Motor neuron (in vitro differentiated cells): ENCODE measurements at places on chromosomes 2 and 18. TPM values are rescaled to one million over a fixed set of nuclear protein-coding genes. Genes with fewer than 3 reads are reported as not detected.

GRCh38 chr18:54734059-54734458 lies 94.2 kb upstream of the RAB27B start:
- peak; percentile 87 for ATAC-seq

- ATAC-seq, result no peak
Observed at GRCh38 chr2:233857511-233858141, 3.3 kb upstream of the HJURP start.

GRCh38 chr2:56474412-56475158 lies 290.8 kb downstream of the CCDC85A start:
- ATAC-seq, result peak; percentile 74

DNA sequence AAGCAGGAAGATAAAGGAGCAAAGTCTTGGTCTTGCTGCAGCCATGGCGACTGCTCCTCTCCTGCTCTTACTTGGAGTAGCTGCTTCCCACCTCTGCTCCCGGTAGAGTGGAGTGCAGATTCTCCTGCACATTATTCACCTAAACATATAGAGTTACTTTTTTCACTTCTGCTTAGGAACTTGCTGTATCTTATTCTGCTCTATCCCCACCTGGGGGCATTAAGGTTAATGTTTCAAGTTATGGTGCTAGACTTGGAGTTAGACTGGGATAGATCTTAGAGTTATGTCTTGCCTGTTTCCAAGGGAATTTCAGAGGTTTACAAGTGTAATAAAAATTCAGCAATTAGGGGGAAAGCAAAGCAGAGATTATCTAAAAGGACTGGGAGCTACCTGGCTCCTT lies 144.2 kb downstream of the SETBP1 start:
- ATAC-seq, result no peak

DNA sequence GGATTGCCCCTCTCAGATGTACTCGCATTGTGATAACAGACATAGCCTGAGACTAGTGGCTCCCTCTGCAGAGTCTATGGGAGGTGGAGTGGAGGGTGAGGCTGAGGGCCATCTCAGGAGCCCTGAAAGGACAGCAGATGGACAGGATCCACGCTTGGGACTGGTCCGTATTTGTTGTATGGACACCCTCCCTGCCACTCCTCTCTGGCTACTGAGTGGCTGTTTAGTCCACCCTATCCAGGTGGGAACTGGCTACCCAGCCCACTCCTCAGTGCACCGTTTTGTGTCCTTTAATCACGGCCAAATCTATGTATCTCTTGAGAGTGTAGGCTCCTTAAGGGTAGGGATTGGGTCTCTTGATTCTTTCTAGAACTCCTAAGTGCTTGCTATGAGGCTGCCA lies 4.5 kb upstream of the GLI2 start:
- no peak for ATAC-seq

DNA sequence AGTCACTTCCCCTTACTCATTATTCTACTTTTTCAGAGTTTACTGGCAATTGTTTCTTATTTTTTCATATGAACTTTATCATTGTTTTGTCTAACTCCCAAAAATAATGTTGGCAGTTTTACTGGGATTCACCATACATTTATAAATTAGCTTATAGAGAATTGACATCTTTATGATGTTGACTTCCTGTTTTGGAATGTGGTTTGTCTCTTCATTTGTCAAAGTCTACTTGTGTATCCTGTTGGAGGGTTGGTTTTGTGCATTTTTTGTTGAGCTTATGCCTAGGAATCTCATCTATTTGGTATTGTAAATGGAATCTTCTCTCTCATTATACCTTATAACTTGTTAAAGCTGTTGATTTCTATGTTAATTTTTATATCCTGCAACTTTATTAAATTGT lies 16.4 kb downstream of the EPC2 start:
- ATAC-seq, result no peak

- ATAC-seq, result no peak
Observed at GRCh38 chr2:69577467-69578197, 65.9 kb downstream of the AAK1 start.

GRCh38 chr2:156947261-156947660 lies 310.2 kb upstream of the GALNT5 start:
- ATAC-seq, result no peak

DNA sequence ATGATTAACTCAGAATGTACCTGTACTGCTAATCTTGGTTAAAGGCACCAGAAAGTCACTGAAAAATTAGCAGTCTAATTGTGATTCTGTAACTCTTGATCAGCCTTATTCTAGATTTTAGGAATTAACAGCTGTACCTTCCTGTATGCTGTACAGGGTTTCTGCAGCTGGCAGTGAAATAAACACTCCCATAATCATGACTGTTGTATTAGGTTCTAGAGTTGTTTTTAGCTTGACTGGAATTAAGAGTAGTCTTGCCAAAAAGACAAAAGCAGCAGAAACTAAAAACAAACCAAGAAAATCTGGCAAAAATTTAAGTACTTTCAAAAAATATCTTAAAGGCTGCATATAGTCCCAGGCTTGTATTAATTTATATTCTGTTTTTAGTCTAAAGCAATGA lies 103.5 kb downstream of the SOS1 start:
- ATAC-seq, result no peak

GRCh38 chr18:76410033-76410432 lies 85.0 kb downstream of the ZNF516 start:
- no peak for ATAC-seq

GRCh38 chr2:231343006-231343710 lies 52.4 kb upstream of the B3GNT7 start:
- ATAC-seq, result no peak

DNA sequence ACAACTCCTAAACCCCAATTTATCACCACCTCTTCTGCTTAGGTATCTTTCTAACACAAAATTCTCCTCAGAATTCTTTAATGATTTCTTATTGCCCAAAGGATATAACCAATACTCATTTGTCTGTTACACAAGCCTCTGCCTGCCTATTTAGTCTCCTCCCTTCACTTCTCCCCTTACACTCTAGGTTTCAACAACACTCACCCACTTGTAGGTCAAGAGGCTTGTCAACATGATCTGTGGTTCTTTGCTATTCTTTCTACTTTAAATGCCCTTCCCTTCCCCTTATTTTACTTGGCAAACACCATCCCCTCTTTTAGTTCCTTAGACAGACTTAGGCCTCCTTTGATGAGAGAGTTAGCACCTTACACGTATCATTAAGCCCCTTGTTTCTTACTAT lies 69.0 kb upstream of the C2orf15 start:
- no peak for ATAC-seq

HSPE1 gene
- 339 and 365 TPM in 2 replicates for total RNA-seq

MORN2 gene
- total RNA-seq, result 21.6 and 23.2 TPM in 2 replicates

COL4A4 gene
- total RNA-seq, result 0.37 and 0.47 TPM in 2 replicates

SNX17 gene
- 96.7 and 98.8 TPM in 2 replicates for total RNA-seq

ANKRD29 gene
- total RNA-seq, result 2.2 and 4.0 TPM in 2 replicates

MROH2A gene
- not detected in 2 replicates for total RNA-seq

ACP1 gene
- 129 and 138 TPM in 2 replicates for total RNA-seq

C2orf66 gene
- 0.14 and 0.25 TPM in 2 replicates for total RNA-seq

ZNF519 gene
- total RNA-seq, result 9.0 and 11.4 TPM in 2 replicates

ITSN2 gene
- 19.4 and 23.7 TPM in 2 replicates for total RNA-seq

FAM124B gene
- total RNA-seq, result 0.06 TPM in 1 of 2 replicates, not detected in the other

ATP6V1B1 gene
- total RNA-seq, result 5.0 and 5.9 TPM in 2 replicates
